Muscle of back (tissue), 13 donors: ENCODE measurements at places on chromosomes 11 and 22. TPM values are rescaled to one million over a fixed set of nuclear protein-coding genes. Genes with fewer than 3 reads are reported as not detected.

GRCh38 chr11:102448869-102449224 is 3.7 kb downstream of the TMEM123 start:
- no peak for DNase-seq

GRCh38 chr11:66326261-66327111 is 9.6 kb upstream of the CD248 start:
- DNase-seq: no peak

DNA sequence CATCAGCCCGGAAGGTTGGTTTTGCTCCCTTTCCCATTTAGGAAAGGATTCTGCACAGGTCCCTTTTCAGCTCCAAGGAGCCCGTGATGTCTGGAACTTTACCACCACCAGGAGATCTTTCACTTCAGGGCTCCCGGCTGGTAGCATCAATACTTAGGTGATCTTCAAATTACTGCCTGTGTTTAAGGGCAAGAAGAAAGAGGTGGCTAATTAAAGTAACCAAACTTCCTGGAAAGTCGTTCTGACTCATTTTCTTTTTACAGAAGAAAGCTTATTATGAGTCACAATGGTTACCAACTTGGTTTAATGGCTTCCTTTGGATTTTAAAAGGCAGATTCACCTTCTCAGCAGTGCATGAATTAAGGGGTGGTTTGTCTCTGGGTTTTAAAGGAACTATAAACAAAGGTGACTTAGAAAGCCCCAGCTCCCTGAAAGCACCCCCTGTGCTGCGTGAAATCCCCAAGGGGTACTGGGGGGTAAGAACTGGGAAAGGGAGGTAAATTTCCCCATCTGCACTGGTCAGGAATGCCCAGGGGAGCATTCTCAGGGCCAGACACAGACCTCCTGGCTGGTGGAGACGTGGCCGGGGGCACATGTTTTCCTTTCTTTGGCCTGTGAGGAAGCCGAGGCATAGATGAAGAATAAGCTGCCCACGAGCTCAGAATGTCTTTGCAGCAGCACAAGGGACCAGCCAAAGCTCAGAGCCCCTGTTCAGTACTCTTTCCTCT is 8.8 kb downstream of the POU2F3 start:
- no peak for DNase-seq

DNA sequence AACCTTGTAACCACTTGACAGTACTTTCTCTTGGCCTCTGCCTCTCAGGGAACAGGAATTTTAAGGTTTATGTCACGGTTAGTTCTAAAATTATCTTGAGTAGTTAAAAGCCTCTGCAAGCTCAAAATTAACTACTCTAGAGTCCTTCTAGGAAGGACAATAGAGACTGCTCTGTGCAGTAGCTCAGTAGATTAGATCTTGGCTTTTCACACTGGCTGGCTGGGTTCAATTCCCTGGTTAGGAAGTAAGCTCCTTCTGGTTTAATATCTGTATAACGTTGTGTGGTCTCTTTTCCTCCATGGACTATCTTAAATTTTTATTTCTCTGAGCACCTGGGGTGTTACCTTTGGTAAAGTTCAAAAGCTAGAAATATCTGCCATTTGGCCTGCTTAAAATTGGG is 109.2 kb downstream of the AASDHPPT start:
- DNase-seq: no peak

- no peak for DNase-seq
Observed at GRCh38 chr11:48107188-48107704, 109.4 kb upstream of the OR4B1 start.

- peak; percentile 11 for DNase-seq
Observed at GRCh38 chr22:26172389-26172990, 3.2 kb downstream of the SEZ6L start.

Gene RAB36
- polyA plus RNA-seq: 1.6 TPM
